WTC11 (cell line): ENCODE measurements at places on chromosomes 5 and 9. TPM values are rescaled to one million over a fixed set of nuclear protein-coding genes. Genes with fewer than 3 reads are reported as not detected.

Gene ANKRD31
- total RNA-seq = 0.09 to 0.18 TPM (median 0.09 TPM) in 3 replicates

Gene ANKRD20A1
- 0.27 to 0.37 TPM in 2 of 3 replicates, not detected in the other for total RNA-seq

Gene GLRA1
- not detected in 3 replicates for total RNA-seq

Gene TENT4A
- total RNA-seq = 28.7 to 29.4 TPM (median 29.2 TPM) in 3 replicates

Gene KCNIP1
- 0.59 to 0.82 TPM (median 0.80 TPM) in 3 replicates for total RNA-seq

- H3K36me3 ChIP-seq = no peaks in the 10 kb centered on the region
- H3K4me1 ChIP-seq = peaks cover 10% of the 10 kb centered on the region
- no peak overlapping the region for H3K4me3 ChIP-seq
- DNase-seq = no peak
- no peak overlapping the region for H3K27ac ChIP-seq
- no peaks in the 10 kb centered on the region; the same call in 1 of the 2 replicates for H3K27me3 ChIP-seq
Measured at GRCh38 chr5:56183506-56183905, 49.6 kb downstream of the ANKRD55 start.

- no peak overlapping the region for H3K27ac ChIP-seq
- H3K4me3 ChIP-seq = no peak overlapping the region
- no peak for DNase-seq
- H3K36me3 ChIP-seq = no peaks in the 10 kb centered on the region
- no peaks in the 10 kb centered on the region for H3K27me3 ChIP-seq
Measured at GRCh38 chr5:164289526-164289925, 784.1 kb downstream of the MAT2B start.

DNA sequence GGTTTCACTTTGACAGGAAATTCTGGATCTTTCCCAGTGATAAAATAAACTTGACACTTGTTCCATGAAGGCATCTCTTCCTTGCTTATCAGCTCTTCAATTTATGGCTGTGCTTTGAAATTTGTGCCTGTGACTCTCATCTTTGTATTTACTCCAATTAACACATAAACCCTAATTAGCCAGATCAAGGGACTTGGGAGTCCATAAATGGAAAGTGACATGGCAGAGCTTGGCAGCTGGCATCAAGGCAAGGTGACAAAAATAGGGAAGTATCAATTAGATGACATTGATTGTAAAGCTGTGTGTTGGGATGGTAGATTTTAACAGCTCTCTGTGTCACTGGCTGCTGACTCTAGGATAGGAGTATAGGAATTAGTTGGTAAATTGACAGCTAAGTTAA lies 133.9 kb downstream of the PBX3 start:
- DNase-seq = no peak
- H3K27me3 ChIP-seq = no peaks in the 10 kb centered on the region
- peaks cover 54% of the 10 kb centered on the region for H3K4me1 ChIP-seq

GRCh38 chr5:51556833-51557232 lies 173.6 kb downstream of the ISL1 start:
- no peak overlapping the region for H3K27ac ChIP-seq
- no peak for DNase-seq
- H3K36me3 ChIP-seq = no peaks in the 10 kb centered on the region
- H3K27me3 ChIP-seq = no peaks in the 10 kb centered on the region
